ENCODE measurements at places on chromosomes 5 and 9. TPM values are rescaled to one million over a fixed set of nuclear protein-coding genes. Genes with fewer than 3 reads are reported as not detected.

DBH gene
- not detected for total RNA-seq

SGCD gene
- total RNA-seq, result 11.7 TPM

GDF9 gene
- 0.18 TPM for total RNA-seq

UBE2QL1 gene
- total RNA-seq, result 0.25 TPM

SLC25A25 gene
- total RNA-seq, result 20.2 TPM

ACTL7A gene
- not detected for total RNA-seq

PCDHGC5 gene
- total RNA-seq, result 7.0 TPM

LCN10 gene
- not detected for total RNA-seq

PCDHA5 gene
- 0.08 TPM for total RNA-seq

SLC23A1 gene
- not detected for total RNA-seq

BHMT2 gene
- total RNA-seq, result 6.8 TPM

STX17 gene
- total RNA-seq, result 21.2 TPM

SEMA4D gene
- total RNA-seq, result not detected

TMEM8B gene
- total RNA-seq, result 2.8 TPM

ARID3C gene
- total RNA-seq, result 0.74 TPM

HTR4 gene
- not detected for total RNA-seq

MLANA gene
- not detected for total RNA-seq

CDK5RAP2 gene
- 36.8 TPM for total RNA-seq

MUSK gene
- total RNA-seq, result not detected

ADGRD2 gene
- not detected for total RNA-seq

PCDHB6 gene
- total RNA-seq, result not detected

IGIP gene
- total RNA-seq, result 13.7 TPM

ENTPD2 gene
- total RNA-seq, result not detected

PDE8B gene
- not detected for total RNA-seq

SLC34A3 gene
- total RNA-seq, result not detected
